ENCODE measurements at places on chromosomes 2 and 18.

DNA sequence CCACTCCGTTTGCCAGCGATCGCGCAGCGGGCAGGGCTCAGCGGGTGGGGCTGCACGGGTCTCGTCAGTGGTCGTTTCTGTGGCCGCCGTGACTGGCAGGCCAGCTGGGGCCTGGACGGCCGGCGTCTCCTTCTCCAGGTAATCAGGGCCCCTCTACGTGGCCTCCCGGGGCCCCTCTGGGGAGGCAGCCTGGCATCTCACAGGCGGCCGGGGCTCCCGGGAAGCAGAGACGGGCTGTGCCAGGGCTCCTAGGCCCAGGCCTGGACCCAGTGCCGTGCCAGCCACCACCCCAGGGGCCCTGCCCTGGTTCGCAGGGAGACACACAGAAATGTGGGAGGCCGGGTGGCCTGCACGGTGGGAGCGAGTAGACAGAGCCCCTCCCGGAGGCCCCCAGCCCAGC, 59.5 kb downstream of the NFATC1 start:
- no peak for DNase-seq

GRCh38 chr18:48939205-48940097, 11.3 kb downstream of the SMAD7 start:
- DNase-seq: peak; percentile 66

DNA sequence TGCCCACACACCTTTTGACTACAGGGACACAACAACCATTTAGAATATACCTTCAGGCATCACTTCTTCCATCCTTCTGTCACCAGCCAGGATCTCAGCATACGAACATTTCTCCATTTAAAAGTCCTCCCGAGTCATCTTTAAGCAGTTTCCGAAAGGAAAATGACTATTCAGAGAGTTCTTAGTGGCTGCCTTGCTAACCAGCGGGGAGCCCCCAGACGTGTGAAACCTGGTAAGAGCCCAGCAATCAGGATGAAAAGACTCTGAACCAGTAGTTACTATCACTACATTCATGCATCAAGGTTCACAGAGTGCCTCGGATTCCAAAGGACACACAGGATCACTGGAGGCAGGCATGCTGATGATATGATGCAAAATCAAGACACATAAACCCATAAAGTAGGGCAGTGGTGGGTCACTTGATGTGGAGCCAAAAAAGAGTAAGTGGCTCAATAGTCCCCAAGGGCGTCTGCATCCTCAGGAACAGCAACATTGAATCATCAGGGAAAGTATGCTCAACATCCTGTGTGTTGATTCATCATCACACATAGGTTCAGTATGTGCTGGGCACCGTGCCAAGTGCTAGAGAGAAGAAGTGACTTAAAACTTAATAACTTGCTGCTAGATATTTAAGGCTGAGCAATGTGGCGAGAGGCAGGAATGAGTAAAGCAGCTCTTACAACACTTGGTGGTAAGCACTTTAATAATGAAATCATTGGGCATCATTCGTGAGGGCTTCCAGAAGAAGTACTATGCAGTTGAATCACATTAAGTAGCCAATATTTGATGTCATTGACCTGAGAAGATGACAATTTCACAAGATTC, 4.4 kb downstream of the CCL20 start:
- DNase-seq: peak; percentile 15

DNA sequence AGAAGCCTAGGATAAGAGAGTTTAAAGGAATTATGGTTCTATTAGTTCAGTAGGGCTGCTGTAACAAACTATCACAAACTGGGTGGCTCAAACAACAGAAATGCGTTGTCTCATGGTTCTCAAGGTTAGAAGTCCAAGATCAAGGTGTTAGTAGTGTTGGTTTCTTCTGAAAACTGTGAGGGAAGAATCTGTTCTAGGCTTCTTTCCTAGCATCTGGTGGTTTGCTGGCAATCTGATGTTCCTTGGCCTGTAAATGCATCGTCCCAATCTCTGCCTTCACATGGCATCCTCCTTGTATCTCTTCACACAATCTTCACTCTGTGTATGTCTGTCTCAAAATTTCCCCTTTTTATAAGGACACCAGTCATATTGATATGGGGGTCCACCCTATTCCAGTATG, 76.3 kb downstream of the MDH1 start:
- no peak for DNase-seq

- DNase-seq: no peak
Observed at GRCh38 chr2:241071677-241072111, 30.4 kb downstream of the MTERF4 start.

DNA sequence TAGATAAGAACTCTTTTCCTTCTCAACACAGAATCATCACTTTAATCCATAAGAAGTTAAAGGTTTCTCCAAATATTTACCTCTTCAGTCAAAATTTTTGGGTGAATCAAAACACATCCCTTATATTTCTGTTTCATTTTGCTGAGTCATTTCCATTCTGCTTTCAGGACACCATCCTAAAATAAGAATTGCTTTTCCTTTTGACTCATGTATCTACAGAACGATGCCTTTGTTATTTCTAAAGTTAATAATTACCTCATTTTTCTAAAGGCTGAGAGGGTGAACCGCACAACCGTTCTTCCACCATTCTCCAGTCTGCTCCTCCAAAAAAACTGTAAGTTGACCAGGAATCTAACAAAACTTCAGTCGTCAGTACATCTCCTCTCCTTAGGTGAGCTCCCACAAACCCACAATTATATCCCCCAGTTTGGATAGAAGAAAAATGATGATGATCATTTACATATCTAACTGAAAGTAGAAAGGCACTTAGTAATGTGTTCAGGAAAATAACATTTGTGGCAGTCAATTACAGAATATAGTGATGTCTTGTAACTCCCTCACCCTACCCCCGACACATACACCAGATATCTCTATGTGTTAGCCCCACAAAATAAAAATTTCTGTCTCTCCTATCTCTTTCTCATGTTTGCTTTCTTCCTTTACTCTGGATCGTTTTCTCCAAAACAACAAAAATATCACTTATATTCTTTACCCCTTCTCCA, 162.5 kb downstream of the RAD51AP2 start:
- no peak for DNase-seq

GRCh38 chr18:44876024-44876423, 195.3 kb downstream of the SETBP1 start:
- DNase-seq: no peak

DNA sequence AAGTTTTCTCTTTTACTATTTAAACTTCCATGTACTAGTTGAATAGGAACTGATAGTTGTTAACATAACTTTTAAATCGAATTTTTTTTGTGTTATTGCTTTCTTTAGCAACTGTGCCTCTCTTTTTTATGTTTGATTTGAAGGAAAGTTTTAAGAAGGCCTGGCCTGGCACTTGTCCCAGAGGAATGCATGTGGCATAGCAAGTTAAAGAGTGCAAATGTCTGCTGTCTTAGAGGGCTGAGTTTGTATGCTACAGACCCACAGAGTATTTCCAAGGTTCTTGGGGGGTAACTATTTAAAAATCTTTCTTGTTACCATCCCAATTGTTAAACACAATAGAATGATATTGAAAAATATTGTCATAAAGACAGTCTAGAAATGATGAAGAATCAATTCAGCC, 47.0 kb downstream of the MTCL1 start:
- DNase-seq: no peak

DNA sequence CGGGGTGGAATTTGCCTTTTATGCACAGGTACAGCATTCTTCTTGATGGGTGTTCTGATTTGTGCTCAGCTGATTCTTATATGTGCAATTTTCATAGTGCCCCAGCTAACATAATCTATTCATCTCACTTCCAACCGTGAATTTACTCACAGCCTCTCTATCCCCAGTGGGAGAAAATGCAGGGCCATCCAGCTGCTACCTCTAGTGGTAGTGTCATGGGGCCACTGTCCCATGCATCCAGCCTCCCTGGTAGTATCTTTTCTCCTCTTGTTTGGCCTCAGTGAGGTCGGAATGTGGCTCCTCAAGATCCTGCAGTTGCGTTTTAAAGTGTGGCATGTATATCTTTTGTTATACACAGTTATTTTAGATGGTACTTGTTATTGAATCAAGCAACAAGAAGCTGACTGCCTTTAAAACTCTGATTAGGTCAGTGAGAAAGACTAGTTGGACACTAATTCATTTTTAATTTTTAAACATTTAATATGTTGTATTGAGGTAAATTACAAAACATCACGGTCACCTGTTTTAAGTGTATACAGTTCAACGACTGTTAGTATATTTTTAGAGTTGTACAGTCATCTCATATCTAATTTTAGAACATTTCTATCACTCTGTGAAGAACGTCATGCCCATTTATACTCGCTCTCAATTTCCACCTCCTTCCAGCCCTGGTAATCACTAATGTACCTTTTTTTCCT, 67.9 kb upstream of the TXNDC2 start:
- no peak for DNase-seq

- no peak for DNase-seq
Observed at GRCh38 chr2:186399082-186399644, 86.9 kb upstream of the ZC3H15 start.

- no peak for DNase-seq
Observed at GRCh38 chr18:35497027-35497369, 762 bp downstream of the INO80C start.

GRCh38 chr2:185128996-185129395, 530.7 kb downstream of the ZNF804A start:
- DNase-seq: no peak

DNA sequence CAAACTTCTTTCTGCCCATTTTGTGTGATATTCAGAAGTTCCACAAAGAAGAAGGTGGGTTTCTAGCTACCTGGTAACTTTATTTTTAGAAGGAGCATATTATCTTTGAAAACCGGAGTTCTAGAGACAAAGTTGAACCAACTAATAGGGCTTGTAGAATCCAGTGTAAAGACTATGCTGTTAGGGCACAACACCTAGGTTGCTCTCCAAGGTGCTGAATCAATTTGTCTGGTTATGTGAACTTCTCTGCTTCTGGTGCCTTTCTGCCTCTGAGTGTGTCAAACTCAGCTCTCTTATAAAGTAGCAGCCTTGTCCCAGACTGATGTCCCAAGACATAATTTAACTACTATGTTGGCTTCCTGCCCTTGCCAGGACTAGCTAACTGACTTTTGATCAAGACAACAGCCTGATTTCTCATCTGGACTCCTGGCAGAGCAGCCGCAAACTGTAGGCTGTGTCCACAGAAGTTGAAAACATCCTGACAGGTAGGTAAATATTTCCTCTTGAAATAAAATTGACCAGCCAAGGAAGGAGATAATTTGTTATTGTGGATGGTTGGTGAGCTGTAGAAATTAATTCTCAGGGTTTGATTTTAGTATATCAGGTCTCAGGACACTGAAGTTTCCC, 119.4 kb downstream of the CYRIA start:
- DNase-seq: peak; percentile 19

DNA sequence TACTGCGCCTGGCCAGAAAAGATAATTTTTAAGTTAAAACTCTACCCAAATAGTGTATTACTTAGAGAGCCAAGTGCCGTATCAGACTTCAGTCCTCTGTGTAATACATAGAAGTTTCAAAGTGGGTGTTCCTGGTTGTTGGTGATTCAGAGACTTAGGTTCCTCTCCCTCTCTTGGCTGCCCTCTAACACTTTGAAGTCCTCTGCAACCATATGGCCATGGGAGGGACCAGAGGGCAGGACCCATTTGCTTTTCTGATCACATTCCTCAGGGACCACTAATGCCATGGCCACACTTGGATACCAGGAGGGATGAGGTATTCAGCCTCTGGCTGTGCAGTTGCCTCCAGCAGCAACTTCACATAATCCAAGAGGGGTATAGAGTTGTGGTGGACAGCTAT, 131.5 kb downstream of the CAPN13 start:
- DNase-seq: no peak

- peak; percentile 29 for DNase-seq
Observed at GRCh38 chr18:49368876-49369440, 91.5 kb downstream of the DYM start.

- DNase-seq: no peak
Observed at GRCh38 chr18:456361-457139, 44.0 kb downstream of the COLEC12 start.

- DNase-seq: no peak
Observed at GRCh38 chr2:71630454-71631328, 177.3 kb downstream of the DYSF start.

GRCh38 chr2:234395891-234396420, 100.9 kb downstream of the ARL4C start:
- no peak for DNase-seq

- no peak for DNase-seq
Observed at GRCh38 chr2:159090514-159091201, 122.2 kb downstream of the TANC1 start.

All from WTC11 (cell line).